ENCODE measurements at places on chromosomes 1 and 21.

DNA sequence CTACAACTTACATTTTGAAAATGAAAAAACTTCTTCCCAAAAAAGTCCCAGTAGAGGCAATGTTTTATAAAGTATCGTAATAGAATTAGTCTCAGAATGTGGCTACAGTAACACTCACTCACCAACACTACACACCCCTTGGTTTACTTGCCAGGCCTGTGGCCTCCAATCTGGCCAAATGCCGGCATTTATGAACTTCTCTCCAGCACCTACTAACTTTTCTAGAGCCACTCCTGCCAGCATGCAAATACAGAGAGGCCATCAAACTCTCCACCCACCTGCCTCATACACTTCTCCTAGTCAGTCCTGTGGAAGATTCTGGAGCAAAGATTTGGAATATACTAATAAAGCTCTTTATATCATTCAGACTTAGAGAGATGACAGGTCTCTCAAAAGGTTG, 32.3 kb downstream of the STPG1 start:
- no peak for DNase-seq

- no peak for DNase-seq
Measured at GRCh38 chr1:43549921-43550597, 19.4 kb downstream of the PTPRF start.

DNA sequence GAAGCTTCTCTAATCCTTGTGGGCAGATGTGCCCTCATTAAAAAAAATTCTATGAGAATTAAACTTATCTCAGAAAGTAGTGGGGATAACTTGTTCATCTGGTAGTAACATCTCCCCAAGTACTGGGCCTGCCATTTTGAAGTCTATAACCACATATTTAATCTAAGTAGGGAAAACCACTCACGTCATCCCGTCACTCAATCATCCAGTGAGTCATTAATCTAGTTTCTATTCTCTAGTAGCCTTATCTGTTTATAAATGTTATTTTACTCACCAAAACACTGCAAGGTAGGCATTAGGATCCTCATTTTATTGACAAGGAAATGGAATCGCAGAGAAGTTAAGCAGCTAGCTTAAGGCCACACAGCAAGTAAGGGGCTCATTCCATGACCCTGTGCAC, 221.9 kb downstream of the ATG4C start:
- DNase-seq: no peak

GRCh38 chr1:91819038-91819788, 66.7 kb downstream of the TGFBR3 start:
- no peak for DNase-seq

GRCh38 chr1:2788506-2789163, 12.9 kb downstream of the TTC34 start:
- no peak for DNase-seq

GRCh38 chr1:181142096-181142958, 53.8 kb downstream of the IER5 start:
- peak; percentile 87 for DNase-seq
